Mesenteric fat pad (tissue), 1 donor: ENCODE measurements at places on chromosomes 4 and X. TPM values are rescaled to one million over a fixed set of nuclear protein-coding genes. Genes with fewer than 3 reads are reported as not detected.

GRCh38 chr4:78092850-78093249, 35.7 kb downstream of the FRAS1 start:
- no peak for DNase-seq

- no peak for DNase-seq
Observed at GRCh38 chrX:19863212-19863856, 24.1 kb downstream of the SH3KBP1 start.

DNA sequence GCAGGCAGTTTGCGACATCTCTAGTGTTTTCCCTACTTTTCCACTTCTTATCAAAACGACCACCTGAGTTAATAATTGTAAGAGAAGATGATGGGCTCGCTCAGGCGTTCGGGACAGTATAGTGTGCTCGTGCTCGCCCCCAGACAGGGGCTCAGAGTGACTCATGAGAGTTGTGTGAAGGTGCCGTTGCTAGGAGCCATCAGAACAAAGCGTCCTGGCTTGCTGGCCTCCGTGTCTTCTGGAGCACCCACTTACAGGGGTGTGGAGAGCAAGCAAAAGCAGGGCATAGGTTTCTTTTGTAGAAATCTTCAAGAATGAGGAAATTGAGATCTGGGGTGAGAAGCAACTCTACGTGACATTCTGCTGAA, 73.0 kb upstream of the ADGRG2 start:
- DNase-seq, result no peak

MYOZ2 gene
- total RNA-seq, result 0.29 TPM

GRCh38 chr4:36209941-36210649, 34.2 kb downstream of the ARAP2 start:
- DNase-seq, result no peak
